Mesenchymal stem cell (in vitro differentiated cells and primary cell): ENCODE measurements at places on chromosomes 12 and 14.

DNA sequence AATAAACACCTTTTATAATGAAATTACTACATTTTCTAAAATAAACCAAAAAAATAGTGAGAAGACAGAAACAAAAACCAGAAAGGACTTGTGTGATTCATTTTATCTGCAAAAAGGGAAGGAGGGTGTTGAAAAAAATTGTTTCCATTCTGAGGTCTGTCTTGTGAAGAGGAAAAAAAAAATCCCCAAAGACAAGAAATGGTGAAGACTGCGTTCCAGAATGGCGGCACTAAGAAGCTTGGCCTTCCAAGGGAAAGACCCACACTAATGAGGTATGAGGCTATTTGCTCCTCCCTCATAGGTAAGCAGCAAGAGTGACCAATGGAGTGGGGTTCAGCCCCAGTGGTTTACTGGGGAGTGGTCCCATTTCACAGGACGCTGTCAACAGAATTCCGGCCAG, 35.0 kb downstream of the GNPTAB start:
- no peak for DNase-seq

- DNase-seq = no peak
These were observed 74.7 kb downstream of the LLPH start for GRCh38 chr12:66055837-66056319.

DNA sequence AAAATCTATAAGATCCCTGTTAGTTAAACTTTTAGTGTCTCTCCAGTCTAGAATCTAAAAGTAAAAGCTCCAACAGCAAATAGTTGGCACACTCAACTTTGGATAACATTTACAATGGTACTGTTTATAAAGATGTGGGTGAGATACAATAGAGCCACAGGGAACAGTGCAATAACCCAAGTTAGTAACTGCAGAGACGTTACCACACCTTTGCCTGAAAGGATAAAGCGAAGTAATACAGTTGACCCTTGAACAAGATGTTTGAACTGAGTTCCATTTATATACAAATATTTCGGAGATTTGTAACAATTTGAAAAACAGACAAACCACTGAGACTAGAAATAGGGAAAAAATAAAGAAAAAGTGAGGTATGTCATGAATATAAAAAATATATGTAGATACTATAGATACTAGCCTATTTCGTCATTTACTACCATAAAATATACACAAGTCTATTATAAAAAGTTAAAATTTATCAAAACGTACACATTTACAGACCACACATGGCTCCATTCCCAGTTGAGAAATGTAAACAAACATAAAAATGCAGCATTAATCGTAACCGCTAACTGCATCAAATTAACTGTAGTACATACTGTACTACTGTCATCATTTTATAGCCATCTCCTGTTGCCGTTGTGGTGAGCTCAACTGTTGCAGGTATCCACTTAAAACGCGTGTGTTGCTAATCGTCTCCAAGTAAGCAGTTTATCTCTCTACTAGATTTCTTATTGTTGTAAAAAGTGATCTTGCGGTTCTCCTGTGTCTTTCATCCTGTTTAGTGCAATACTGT, 56.5 kb upstream of the HIF1A start:
- DNase-seq = no peak

- peak; percentile 87 for DNase-seq
These were observed 1.6 kb downstream of the FMNL3 start for GRCh38 chr12:49705479-49706134.

DNA sequence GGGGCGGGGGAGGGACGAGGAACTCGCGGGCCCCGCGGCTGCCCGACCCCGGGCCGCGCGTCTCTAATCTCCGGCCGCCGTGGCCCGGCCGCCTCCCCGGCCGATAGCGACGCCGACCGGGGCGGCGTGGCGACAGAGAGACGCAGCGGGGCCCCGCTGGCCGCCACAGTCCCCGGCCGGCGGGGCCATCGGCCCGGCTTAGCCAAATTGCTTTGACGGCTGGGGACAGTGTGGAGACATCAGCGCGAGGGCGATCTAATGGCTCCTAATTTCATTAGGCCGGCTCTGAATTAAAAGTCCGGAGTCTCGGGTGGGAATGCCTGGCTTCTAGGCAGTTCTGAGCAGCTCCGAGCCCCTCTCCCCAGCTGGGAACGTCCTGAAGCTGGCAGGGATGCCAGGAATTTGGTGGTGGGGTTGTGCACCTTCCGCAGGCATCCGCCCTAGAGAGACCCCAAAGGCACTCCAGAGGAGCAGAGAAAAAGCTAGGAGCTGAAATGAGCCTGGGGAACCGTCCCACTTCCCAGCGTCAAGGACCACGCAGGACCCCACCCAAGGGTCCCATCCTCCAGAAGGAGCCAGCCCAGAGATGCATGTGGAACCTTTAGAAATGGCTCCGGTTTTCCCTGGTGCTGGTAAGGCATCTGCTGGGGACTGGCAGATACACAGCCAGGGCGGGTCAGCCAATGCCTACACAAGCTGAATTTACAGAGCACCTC, 9.6 kb downstream of the TBX5 start:
- no peak for DNase-seq

DNA sequence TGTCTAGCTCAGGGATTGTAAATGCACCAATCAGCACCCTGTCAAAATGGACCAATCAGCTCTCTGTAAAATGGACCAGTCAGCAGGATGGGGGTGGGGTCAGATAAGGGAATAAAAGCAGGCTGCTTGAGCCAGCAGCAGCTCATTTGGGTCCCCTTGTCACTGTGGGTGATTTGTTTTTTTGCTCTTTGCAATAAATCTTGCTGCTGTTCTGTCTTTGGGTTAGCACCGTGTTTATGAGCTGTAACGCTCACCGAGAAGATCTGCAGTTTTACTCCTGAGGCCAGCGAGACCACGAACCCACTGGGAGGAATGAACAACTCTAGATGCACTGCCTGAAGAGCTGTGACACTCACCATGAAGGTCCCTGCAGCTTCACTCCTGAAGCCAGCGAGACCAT, 134.1 kb upstream of the LMNTD1 start:
- no peak for DNase-seq

DNA sequence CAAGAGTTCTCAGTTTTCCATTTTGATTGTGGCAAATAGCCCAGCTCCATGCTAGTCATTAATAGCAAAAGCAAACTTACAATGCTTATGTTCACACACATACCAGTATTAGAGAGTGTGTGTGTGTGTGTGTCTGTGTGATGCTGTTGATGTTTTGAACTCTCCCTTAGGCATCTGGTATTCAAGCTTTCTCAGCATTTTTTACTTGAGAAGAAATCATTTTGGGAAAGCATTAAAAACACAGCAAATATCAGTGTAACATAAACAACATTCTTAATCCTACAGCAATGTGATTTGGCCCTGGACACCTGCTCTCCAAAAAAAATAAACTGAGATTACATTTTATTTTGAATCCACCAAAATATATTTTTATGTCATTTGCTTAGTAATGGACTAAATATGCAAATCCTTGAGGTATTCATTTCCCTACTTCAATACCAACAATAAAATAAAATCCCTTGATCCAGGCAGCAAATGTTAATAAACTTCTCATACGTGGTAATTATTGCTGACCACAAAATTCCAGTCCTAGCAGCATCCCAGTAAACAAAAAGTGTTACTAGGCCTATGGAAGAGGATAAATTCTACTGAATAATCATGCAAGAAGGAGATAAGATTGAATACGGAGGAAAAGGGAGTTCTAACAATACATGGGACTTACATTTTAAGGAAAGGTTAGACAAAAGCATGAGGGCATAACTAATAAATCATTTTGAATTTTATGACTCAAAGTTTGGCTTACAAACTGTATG, 249.5 kb upstream of the CLEC14A start:
- peak; percentile 42 for DNase-seq

GRCh38 chr14:63901434-63902085, 48.8 kb downstream of the SYNE2 start:
- peak; percentile 67 for DNase-seq

GRCh38 chr14:25680934-25681333, 631.0 kb upstream of the STXBP6 start:
- no peak for DNase-seq

DNA sequence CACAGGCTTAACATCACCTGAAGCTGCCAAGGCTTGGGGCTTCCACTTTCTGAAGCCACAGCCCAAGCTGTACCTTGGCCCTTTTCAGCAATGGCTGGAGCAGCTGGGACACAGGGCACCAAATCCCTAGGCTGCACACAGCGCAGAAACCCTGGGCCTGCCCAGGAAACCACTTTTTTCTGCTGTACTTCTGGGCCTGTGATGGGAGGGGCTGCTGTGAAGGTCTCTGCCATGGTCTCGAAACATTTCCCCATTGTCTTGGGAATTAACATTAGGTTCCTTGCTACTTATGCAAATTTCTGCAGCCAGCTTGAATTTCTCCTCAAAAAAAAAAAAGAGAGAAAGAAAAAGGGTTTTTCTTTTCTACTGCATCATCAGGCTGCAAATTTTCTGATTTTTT, 219.1 kb downstream of the RPL10L start:
- DNase-seq = no peak

DNA sequence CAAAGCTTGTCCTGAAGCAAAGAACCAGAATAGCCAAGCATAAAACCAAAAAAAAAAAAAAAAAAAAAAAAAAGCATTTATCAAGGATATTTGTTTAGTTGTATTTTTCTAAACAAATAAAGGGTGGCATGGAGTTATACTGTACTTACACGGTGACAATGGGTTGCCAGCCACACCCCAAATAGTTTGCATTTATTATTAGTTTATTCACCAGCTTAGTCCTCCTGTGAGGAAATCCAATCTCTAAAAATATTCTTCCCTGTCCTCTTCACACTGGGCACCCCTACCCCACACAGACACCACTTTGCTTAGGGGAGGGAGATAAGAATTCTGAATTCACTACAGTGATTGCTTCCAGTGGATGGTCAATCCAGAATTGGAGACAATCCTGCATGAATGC, 18.9 kb downstream of the PLEKHG7 start:
- no peak for DNase-seq

- DNase-seq = no peak
These were observed 18.9 kb downstream of the C2CD5 start for GRCh38 chr12:22525426-22525825.

- no peak for DNase-seq
These were observed 43.0 kb downstream of the MAP1LC3B2 start for GRCh38 chr12:116601933-116602810.

DNA sequence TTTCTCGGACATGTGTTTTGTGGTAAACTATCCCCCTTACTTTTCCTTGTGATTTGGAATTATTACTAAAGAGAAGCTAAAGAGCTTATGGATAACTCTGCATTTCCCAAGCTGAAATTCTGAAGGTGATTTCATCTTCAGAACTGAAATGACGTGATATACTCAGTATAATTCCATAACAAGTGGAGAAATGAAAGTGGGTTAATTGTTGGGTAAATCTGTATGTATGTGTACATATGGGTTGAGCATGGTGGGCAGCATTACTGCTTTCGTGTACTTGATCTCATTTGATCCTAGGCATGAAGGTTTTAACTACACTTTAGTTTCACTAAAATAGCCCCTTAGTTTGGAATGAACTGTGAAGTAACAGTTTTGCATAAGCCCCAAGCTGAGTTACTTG, 4.1 kb downstream of the YY1 start:
- DNase-seq = no peak

GRCh38 chr12:8692573-8692972, 5.2 kb upstream of the RIMKLB start:
- DNase-seq = peak; percentile 50

- DNase-seq = peak; percentile 47
These were observed 176.7 kb downstream of the PAH start for GRCh38 chr12:102740141-102740955.

GRCh38 chr14:66472251-66472650, 13.9 kb upstream of the CCDC196 start:
- no peak for DNase-seq

DNA sequence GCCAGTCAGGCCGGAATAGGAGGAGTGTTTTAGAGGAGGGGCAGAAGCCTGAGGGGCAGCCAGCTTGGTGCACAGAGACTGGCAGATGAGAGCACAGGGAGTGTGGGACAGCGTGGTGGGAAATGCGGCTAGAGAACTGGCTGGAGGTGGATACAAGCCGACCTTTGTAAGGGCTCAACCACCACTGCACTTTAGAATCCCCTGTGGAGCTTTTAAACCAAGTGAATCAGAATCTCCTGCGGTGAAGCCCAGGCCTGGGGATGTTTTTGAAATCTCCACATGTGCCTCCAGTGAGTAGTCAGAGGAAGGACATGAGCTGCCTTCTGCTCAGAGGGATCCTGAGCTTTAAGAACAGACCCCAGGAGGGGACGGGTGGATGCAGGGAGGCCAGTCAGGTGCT, 10.9 kb upstream of the PCED1B start:
- peak; percentile 37 for DNase-seq

GRCh38 chr12:13008741-13009380, 8.8 kb upstream of the HEBP1 start:
- DNase-seq = peak; percentile 73

- no peak for DNase-seq
These were observed 78.1 kb upstream of the NOS1 start for GRCh38 chr12:117439531-117440001.

DNA sequence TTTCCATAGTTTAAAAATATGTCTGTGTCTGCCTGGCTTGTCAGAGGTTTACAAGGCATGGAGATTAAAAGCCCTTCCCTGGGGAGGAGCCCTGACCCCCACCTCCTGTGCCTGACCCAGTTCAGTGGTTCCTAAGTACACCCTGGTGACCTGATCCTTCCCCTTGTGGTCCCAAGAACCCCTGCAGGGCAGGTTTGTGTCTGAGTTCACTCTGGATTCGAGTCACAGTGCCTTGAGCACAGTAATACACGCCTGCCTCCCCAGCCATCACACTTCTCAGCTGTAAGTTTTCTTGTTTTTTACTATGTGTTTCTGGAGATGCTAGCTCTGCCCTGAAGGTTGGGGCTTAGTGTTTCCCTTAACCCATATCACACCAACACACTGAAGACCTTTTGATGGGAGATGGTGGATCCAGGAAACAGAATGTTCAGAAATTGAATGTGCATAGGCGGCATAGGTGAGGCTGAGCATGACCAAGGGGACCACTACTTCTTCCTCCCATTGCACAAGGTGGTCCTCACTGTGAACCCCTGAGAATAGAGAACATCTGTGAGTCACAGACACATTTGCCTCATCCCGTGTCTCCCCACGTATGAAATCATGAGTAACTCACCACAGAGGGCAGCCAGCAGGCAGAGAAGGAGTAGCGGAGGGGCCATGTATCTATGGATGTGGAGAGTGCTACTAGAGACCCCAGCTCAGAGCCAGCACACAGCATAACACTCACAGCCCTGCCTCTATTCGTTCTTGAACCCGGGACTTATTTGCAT, 962.9 kb downstream of the TMEM121 start:
- no peak for DNase-seq

GRCh38 chr12:76883151-76883550, 4.3 kb upstream of the CSRP2 start:
- DNase-seq = peak; percentile 28

DNA sequence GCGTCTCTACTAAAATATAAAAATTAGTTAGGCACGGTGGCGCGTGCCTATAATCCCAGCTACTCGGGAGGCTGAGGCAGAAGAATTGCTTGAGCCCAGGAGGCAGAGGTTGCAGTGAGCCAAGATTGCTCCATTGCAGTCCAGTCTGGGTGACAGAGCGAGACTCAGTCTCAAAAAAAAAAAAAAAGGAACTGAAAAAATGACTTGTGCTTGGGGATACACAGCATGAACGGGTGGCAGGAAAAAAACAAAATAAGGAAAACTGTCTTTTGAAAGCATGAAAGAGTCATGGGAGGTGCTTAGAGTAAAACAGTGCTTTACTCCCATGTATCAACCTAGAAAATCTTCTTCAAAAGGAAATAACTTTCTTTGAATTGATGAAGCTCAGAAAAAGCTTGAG, 80.8 kb downstream of the TMTC1 start:
- DNase-seq = no peak
